ENCODE measurements at places on chromosomes 2 and 18.

- peak; percentile 81 for DNase-seq
Observed at GRCh38 chr2:43075811-43076585, 150.4 kb downstream of the ZFP36L2 start.

GRCh38 chr2:236551471-236552211, 18.0 kb upstream of the ACKR3 start:
- DNase-seq: no peak

DNA sequence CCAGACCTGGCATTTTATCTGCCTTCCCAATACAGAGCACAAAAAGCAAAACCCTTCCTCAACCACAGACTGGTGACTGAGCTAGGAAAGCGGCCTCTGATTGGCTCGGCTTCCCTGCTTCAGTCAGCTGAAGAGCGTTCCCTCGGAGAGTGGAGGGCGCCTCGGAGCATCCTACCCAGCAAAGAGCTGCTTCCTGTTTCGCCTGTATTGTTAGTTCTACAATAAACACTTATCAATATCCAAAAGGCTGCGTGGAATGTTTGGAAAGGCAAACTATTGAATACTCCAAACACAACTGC, 125.0 kb downstream of the CACNB4 start:
- DNase-seq: peak; percentile 30

DNA sequence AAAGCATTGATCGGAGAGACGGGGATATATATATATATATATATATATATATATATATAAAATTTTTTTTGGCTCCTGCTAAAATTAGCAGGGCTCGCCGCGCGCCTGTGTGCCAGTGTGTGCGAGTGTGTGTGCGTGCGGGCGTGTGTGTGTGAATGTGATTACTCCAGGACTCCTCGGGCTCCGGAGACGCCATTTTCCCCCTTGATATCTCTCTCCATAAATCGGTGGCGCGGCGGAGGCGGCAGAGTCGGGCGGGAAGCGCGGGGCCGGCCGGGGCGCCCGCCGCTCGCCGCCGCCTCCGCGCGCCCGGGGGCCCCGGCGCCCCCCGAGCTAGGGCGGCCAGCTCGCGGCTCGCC, 795 bp upstream of the SETBP1 start:
- DNase-seq: peak; percentile 20

- peak; percentile 75 for DNase-seq
Observed at GRCh38 chr2:44233450-44234128, 41.7 kb upstream of the SLC3A1 start.

GRCh38 chr2:203802342-203803052, 65.1 kb upstream of the CTLA4 start:
- peak; percentile 93 for DNase-seq

- no peak for DNase-seq
Observed at GRCh38 chr2:161982548-161983330, 91.3 kb downstream of the DPP4 start.

DNA sequence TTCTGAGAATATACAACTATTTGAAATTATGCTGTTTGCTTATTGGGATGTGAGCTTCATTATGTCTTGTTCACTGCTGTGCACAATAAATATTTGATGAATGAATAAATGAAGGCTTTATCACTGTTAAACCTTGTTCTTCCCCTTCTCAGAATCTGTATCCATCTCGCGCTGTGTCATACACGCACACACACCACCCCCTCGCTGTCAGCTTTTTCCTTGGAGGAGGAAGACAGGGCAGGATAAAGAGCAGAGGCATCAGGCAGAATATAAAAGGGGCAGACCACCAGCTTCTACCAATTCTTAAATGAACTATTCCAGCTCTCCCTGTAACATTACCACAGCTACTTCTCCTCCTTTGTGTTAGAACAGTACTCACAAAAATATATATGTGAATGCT, 75.0 kb downstream of the CD226 start:
- peak; percentile 13 for DNase-seq

GRCh38 chr2:81549646-81550045, 1245.1 kb upstream of the LRRTM1 start:
- peak; percentile 2 for DNase-seq

DNA sequence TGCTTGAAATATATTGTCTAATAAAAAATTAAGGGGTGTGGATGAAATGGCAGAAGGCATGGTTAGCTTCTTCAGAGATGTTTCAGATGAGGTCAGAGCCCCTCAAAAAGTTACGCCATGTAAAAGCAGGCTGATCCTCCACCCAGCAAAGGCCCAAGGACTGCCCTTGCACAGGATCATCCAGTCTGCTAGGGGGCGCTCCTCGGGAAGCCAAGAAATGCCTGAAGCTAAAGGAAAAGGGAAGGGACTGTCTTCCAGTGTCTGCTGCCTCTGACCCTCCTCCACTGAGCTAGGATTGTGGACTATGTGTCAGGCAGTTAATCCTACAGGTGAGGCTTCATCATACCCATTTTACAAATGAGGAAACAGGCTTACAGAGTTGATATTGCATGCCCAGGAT, 33.8 kb upstream of the TEX51 start:
- no peak for DNase-seq

DNA sequence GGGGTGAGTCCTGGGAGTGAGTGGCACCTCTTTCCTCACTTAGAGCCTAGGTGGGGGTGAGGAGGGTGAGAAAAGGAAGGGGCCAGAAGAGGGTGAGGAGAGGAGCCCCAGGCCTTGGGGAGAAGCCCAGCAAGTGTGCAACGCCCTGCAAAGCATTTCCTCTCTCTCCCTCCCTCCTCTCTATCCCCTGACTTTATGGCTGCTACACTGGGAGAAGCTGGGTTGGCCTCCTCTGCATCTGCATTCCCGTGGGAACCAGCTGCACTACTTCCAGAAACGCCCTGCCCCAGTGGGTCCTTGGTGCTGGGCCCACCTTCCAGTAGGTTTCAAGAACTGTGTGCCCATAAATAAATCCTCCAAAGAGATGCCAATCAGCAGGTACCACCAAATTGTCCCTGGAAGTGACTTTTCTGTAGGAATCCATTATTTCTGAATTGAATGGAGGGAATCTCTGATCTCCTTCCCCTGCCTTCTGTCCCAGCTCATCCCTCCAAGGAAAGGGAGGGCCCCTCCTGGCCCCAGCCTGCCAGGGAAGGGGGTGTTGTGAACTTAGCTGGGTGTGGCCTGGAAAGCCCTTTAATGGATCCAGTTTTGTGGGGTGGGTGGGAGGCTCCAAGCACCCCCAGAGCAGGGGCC, 95.7 kb upstream of the BOD1L2 start:
- DNase-seq: no peak

GRCh38 chr2:120701499-120701898, 34.2 kb upstream of the GLI2 start:
- no peak for DNase-seq

DNA sequence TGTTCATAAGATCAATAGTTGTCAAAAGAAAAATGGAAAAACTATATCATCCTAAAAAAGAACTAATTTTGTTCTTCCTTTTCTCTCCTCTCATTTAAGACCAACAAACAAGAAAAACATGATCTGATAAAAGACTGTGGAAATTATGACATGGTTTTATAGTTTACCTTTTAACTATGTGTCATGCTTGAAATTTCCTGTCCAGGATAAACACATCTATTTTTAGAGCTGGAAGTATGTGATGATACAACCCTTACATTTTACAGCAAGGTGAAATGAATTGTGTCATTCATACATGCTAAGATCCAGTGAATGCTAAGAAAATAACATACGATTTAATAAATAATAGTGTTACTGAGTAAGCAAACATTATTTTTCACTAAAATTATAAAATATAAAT, 89.9 kb downstream of the GULP1 start:
- peak; percentile 83 for DNase-seq

DNA sequence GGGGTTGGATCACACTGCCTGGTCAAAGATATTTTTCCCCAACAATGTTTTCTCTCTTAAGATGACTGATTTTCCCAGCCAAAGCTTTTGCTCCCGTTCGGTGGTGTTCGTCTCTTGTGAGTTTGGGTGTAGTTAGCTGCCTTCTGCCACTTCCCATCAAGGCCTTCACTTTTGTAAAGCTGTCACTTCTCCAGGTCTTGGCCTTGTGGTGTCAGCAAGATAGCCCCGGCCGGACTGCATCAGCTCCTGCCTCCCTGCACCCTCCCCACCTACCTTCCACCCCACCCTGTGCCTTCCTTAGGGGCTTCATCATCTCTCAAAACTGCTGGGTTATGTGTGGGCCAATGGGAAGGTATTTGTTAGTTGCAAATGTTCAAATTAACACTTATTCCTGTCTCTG, 228.9 kb downstream of the BCL11A start:
- no peak for DNase-seq

DNA sequence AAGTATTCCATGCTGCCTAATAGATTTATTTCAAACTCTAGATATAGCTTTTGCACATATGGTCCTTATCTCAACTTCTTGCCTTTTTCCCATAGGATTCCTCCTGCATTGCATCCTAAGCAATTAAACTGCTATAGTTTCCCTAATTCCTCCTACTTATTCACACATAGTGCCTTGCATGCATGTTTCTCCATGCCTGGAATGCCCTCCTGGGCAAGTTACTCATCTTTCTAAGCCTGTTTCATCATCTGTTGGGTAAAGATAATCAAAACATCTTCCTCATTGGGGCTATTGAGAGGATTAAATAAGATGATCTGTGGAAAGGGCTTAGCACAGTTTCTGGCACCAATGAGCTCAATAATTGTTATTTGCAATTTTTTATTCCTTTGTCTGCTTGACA, 726.5 kb downstream of the SLC4A3 start:
- peak; percentile 78 for DNase-seq

- DNase-seq: no peak
Observed at GRCh38 chr2:96157649-96158553, 12.7 kb upstream of the DUSP2 start.

GRCh38 chr18:44569391-44570055, 111.2 kb upstream of the SETBP1 start:
- no peak for DNase-seq

GRCh38 chr2:186197955-186198354, 288.1 kb upstream of the ZC3H15 start:
- no peak for DNase-seq

DNA sequence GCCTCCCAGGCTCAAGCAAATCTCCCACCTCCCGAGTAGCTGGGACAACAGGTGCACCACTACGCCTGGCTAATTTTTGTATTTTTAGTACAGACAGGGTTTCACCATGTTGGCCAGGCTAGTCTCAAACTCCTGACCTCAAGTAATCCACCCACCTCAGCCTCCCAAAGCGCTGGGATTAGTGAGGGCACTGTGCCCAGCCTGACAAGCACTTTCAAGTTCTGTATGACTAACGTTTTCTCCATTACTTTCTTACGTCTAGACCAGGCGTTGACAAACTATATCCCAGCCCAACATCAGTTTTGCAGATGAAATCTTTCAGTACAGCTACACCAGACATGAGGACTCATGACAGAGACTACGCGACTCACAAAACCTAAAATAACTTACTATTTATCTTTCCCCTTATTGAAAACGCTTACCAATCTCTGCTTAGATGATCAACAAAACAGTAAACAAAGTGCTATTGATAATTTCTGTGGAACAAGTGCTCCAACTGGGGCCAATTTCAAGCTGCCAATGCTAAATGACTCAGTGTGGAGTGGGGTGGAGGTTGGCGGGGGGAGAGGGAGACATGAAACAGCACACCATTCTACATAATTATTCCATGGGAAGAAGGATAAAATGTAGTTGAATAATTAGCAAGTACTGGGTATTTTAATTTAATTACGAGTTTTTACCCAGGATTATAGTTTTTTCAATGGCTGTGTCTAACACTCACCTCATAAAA, 59.1 kb downstream of the SAP130 start:
- peak; percentile 86 for DNase-seq

GRCh38 chr2:172231508-172231907, 128.8 kb upstream of the DLX2 start:
- no peak for DNase-seq

GRCh38 chr2:8566774-8567468, 114.9 kb upstream of the ID2 start:
- DNase-seq: peak; percentile 6

DNA sequence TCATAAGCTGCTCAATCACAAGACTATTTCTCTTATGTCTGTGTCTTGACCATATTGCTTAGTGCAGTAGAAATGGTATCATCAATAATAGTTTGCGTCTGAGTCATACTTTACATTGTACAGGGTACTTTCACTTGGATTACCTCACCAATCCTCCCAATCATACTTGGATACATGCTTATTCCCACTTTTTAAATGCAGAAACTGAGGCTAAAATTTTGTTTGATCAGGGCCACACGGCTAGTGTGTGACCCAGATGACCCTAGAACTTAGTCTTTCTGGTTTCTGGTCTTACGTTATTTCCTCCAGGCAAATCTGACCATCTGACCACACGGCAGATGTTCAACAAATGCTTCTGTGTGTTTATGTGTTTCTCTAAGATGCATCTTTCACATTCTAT, 23.8 kb upstream of the CCL20 start:
- DNase-seq: peak; percentile 38

GRCh38 chr2:42995752-42996422, 203.5 kb upstream of the HAAO start:
- DNase-seq: no peak

- DNase-seq: no peak
Observed at GRCh38 chr2:186205254-186205911, 280.7 kb upstream of the ZC3H15 start.

DNA sequence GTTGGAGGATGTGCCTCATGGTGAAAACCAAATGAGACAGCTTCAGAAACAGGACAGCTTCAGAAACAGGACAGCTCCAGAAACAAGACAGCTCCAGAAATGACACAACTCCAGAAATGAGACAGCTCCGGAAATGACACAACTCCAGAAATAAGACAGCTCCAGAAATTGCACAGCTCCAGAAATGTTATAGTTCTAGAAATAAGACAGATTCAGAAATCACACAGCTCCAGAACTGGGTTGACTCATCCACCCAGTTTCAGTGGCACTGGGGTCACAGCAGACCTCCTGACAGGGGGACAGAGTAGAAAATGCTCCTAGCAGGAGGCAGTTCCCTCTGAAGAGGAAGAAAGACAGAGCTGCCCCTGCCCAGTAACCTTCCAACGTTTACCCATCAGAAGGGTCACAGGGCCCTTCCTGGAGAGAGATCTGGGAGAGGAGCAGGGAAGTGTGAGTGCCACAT, 26.9 kb upstream of the COL6A3 start:
- DNase-seq: no peak

GRCh38 chr2:6937157-6937556, 19.9 kb downstream of the RNF144A start:
- no peak for DNase-seq

DNA sequence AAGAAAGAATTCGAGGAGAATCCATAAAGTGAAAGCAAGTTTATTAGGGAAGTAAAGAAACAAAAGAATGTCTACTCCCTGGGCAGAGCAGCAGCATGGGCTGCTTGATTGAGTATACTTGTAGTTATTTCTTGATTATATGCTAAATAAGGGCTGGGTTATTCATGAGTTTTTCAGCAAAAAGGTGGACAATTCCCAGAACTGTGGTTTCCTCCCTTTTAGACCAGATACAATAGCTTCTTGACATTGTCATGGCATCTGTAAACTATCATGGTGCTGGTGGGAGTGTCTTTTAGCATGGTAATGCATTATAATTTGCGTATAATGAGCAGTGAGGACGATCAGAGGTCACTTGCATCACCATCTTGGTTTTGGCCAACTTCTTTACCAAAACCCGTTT, 25.6 kb upstream of the TBC1D8 start:
- DNase-seq: no peak

Measured in amniotic epithelial cell (primary cell).